Left forelimb (tissue), 1 donor: ENCODE measurements at places on chromosomes 16 and 17.

GRCh38 chr17:72661116-72661944 is 431.2 kb downstream of the SLC39A11 start:
- no peak for DNase-seq

DNA sequence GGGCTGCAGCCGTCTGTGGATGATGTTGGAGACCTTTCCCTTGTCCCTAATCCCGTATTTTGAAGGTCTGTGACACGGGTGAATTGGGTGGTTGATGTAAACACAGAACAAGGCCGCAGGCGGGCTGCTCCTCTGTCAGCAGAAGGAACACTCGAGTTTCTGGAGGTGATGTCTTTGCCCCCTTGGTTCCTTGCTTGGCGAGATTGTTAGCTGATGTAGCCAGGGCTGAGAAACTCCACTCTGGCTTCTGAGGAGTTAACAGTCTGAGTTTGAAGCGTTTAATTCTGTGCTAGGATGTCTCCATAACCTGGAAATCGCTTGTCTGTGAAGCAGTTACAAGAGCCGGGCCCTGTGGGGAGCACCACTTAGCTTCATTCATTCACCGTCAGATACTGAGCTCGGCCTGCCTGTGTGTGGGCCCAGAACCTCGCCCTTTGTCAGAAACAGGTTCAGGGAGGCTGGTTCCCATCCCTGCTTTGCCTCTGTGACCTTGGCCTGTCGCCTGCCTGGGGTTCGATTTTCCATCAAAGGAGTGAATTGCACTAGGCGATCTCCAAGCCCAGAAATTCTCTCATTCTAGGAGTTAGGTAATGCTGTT is 1.3 kb downstream of the MAPK8IP3 start:
- no peak for DNase-seq

DNA sequence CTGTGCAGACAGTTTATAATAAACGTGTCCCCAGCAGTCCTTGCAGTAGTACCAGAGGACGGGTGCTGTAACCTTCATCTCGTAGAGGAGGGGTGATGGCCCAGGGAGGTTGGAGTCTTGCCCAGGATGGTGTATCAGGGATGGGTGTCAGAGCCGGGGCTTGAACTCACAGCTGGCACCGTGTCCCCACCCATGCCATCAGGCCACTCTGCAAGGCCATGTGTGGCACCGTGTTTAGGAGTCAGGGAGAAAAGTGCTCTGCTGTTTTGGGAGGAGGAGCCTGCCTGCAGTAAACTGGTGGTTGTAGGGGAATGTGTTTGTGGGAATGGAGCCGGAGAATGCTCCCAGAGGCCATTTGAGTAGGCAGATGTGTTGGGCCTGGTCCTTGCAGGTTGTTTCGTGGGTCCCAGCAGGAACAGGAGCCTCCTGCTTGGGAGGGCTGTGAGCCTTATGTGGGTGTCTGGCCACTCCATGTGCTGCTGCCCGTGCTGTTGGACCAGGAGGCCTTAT is 1.7 kb downstream of the ADORA2B start:
- no peak for DNase-seq

GRCh38 chr16:67881621-67882161 is 3.0 kb upstream of the NRN1L start:
- DNase-seq = no peak

DNA sequence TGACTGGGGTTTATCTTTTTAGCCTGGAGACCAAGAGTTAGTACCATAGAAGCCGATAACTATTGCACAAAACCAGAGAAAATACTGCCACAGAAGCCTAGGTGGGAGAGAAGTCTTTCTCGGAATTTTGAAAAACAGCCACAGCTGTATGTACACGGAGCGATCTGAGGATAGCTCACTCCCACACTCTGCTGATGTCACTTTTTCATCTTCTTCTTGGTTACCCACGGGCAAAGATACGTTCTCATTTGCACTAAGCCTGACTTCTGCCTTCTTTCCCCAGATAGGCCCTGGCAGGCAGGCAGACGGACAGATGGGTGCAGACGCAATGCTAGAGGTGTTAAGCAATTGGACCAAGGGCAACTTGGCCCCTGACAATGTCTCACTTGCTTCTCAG is 9.1 kb upstream of the CBX4 start:
- no peak for DNase-seq
